SIG-M5 (cell line): ENCODE measurements at places on chromosomes 12 and 14.

DNA sequence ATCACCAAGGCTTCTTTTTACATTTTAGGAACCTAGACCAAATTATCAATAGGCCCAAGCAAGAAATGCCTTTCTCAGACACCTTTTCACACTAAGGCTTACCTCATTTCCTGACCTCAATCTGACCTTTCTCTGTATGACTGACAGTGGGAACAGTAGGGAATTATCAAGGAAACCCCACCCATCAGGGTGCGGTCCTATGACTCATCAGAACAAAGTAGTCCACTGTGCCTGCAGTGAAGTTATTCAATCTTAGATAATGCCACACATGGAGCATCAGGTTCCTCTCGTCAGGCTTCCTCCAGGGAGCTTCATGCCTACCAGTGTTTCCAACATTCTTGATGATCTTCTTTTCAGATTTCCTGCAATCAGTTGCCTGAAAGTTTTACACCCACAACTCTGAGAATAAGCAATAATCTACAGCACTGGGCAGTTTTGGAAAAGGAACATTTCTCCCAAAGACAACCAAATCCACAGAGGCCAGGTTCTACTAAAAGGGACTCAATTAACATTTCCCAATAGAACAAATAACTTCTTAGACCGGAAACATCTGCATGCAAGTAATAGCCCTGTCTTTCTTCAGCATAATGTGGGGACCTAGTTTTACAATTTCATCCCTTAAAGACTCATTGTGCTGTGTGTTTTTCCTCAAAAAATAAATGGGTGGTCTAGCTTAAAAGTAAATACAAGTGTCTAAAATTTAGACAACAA, 35.9 kb upstream of the TMTC2 start:
- DNase-seq, result no peak

DNA sequence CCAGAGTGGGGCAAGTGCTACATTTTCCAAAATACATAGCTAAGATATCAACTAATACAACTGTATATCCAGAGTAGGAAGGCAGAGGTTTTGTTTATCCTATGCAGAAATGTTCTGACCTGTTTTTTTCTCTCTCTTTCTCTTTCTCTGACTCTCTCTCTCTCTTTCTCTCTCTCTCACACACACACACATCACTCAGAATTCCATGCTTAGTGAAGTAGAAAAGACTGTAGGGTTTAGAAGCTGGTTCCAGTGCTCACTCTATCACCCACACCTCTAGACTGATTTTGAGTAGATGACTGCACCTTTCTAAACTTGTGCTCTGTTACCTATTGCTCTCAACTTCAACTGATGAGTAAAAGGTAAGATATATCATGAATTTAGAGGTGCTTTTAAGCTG, 356.7 kb downstream of the LRIG3 start:
- no peak for DNase-seq

DNA sequence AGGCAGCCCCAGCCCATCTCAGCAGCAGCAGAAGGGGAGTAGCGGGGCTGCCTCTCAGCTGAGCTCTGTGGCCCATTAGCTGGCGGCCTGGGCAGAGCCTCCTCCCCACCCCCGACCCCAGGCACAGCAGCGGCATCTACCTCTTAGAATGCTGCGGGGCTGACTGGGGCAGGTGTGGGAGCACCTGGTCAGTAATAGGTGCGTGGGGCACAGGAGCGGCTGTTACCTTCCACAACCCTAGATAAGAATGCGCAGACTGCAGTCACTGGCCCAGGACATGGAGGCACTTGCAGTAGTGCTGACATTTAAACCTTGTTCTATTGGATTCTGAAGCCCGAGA, 35.6 kb downstream of the SYNE3 start:
- no peak for DNase-seq

DNA sequence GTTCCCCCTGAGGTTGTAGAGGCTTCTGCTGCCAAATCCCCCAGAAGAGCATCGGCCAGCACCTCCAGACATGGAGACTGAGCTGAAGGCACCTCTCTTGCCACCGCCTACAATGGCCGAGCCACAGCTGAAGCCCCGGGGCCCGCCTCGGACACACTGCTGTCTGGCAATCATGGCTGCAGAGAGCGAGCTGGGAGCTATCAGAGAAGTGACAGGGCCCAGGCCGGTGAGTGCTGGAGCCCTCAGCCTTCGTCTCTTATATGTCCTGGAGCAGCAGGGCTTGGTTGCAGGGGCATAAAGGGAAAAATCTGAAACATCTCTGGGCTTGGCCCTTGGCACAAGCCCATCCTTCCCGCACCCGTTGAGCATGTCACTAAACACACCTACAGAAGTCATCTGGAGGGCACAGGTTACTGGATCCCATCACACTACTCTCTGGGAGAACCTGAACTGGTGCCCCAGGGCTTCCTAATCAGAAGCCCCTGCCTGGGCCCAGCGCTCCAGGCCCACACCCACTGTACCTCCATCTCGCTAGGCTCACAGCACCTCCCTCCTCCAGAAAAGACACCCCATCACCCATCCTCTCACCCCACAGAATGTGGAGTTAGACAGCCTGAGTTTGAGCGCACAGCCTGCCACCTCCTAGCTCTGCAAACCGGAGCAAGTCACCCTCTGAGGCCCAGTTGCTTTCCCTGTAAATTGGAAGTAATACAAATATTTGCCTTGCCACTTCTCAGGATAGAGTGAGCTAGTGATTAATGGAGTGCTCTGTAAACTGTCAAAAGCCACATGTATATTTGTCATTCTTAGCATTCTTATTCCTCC, at the start of gene KRT4:
KRT4 (minus strand) TSS at position 232 of the 825 bp plus-strand sequence; CDS start at position 174, 58 bp downstream.
- DNase-seq, result no peak

DNA sequence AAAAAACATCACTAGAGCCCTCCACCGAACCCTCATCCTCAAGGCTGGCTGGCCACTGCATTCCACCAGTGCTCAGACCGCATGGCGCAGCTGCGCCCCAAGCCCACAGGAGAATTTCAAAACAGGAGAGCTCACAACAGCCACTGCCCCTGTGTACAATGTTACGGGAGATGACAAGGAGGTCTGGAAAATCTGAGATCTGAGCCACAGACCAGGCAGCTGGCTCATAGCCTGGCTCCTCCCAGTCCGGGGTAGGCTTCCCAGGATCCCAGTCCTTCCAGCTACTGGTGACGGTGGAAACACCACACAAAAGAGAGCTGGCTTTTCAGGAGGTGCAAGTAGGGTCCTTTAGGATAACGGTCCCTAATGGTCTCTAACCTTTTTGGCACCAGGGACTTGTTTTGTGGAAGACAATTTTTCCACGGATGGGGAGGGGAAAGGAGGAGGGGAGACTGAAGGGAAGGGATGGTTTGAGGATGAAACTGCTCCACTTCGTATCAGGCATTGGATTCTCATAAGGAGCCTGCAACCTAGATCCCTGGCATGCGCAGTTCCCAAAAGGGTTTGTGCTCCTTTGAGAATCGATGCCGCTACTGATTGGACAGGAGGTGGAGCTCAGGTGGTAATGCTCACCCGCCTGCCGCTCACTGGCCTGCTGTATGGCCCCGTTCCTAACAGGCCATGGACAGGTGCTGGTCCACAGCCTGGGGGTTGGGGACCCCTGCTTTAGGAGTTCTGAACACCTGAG, 23.0 kb upstream of the NRDE2 start:
- no peak for DNase-seq

DNA sequence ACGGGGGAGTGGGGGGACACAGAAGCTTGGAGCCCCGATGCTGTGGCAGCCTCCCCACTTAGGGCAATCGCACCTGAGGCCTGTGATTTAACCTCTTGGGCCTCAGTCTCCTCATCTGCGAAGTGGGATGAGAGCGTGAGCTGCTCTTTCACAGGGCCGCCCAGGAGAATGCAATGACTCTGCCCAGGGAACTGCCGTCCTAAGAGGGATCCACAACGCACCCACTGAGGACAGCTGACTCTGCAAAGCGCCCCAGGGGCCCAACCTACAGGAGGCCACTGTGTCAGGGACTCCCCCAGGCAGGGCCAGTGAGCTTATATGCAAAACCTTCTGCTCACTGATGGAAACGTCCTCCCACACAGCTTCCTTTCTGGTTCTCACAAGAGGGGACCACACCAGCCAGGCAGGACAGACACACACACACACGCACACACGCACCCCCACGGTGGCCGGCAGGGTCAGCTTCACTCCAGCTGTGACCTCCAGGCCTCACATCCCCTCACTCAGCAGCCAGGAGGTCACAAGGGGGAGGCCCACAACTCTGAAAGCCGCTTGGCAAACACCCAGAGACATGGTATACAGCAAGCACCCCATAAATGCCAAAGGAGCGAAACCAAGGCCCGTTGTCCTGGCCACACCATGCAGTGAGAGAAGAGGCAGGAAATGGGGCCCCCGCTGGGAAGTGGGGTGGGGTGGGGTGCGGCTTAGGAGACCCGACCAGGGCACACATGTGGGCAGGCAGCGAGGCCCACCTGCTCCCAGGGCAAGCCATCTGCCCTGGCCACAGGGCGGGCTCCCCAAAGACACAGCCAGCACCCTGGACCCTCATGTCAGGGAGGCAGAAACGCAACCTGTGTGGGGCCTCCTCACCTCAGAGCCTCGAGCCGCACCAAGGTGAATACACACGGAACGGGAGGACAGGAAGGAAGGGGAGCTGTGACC, 73.3 kb downstream of the NCOR2 start:
- DNase-seq, result no peak

- DNase-seq, result no peak
These were observed 317.6 kb downstream of the CCDC91 start for GRCh38 chr12:28507867-28508266.

DNA sequence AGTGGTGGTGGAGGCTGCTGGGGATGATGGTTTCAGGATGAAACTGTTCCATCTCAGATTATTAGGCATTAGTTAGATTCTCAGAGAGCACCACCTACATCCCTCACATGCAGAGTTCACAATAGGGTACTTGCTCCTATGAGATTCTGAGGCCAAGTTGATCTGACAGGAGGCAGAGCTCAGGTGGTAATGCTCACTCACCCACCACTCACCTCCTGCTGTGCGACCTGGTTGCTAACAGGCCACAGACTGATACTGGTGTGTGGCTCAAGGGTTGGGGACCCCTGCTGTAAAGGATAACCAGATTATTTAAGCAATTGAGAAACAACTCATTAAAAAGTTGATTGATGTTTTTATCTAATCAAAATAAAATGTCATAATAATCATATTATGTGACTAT, 248.5 kb downstream of the RERGL start:
- DNase-seq, result no peak

GRCh38 chr12:106285982-106286381, 16.6 kb upstream of the TCP11L2 start:
- DNase-seq, result no peak

DNA sequence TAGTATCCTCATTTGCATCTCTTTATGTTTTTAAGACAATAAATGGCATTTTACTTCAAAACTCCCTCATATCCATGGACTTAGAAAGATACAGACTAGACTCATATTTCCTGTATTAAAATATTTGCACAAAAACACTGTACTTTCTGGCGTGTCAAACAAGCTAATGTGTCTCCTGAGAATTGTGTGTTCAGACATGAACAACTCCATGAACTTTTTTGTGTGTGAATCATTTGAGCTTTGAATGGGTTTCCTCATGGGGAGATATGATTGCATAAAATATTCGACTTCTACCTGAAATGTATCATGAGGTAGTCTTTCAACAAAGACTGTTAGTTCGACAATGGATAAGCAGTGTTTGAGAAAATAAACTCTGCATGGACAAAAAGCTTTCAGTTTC, 58.8 kb downstream of the TMEM30B start:
- no peak for DNase-seq

GRCh38 chr12:79678306-79678705, 12.5 kb downstream of the PAWR start:
- no peak for DNase-seq

DNA sequence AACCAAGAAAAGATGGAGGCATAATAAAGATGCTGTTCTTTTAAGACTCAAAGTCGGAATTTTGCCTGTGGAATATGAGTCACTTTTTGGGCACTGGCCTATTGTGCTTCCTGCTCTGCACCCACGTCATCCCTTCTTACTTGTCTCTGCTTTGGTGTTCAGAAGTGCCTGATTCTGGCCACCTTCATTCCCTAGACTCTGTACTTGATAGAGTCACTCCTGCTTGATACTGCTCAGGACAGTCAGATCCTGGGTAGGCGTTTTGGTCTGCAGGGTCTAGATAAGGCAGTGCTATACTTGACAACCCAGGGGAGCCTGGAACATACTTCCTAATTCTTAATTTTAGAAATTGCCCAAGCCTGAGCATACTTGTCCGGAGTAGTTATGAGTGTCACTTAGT, 1.9 kb downstream of the LRRK2 start:
- no peak for DNase-seq

DNA sequence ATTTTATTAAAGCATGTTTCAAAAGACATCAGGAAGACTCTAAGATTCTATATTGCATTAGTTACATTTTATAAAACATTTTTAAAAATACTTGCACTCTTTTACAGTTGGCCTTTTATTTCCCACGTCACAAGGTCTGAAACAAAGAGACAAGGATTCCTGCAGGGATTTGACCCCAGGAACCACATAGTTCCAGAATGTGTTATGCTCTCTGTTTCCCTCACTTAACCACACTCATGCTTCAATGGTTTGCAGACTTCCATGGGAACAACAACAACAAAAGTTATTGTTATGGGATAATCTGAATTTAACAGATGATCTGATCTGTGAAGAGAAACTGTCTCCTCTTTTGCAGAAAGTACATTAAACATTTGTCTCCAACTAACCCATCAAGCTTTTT, 104.3 kb upstream of the PPFIA2 start:
- DNase-seq, result no peak

DNA sequence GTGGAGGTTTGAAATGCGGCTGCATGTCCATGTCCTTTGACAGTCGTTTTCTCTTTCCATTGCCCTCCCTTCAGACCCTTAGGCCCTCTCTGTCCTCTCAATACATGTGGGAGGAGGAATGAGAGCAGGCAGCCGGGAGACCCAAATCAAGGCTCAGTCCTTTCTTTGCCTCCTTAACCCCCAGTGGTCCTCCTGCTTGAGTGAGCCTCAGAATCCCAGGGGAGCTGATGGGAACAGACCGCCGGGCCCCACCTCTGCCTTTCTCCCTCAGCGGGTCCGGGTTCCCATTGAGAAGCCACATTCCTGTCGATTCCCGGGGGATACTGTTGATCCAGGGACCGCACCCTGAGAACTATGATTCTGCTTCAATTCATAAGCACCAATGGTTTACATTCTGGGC, 77.9 kb upstream of the RFLNA start:
- no peak for DNase-seq

GRCh38 chr12:106753526-106753925, 21.0 kb upstream of the RIC8B start:
- DNase-seq, result peak; percentile 19

GRCh38 chr12:46763230-46763629, 62.6 kb downstream of the SLC38A4 start:
- no peak for DNase-seq

DNA sequence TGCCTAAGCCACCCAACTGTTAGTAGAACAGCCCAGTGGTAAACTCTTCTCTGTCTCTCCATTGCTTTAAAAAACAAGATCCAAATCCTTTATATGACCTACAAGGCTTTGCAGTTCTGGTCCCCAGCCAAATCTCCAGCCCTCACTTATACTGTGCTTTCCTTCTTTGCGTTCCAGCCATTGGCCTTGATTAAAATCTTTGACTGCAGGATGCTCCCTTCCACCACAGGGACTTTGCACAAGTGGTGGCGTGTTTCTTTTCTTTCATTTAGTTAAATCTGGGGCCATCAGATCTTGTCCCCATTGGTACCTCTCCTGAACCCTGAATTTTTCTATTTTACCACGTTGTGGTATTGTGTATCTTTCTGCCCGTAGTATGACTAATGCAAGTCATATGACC, 183.7 kb downstream of the VRK1 start:
- DNase-seq, result no peak

GRCh38 chr14:23636317-23637211, at the start of gene DHRS2:
DHRS2 (plus strand) TSS chr14:23636364; CDS start chr14:23638865, 2,501 bp downstream.
- no peak for DNase-seq

GRCh38 chr12:10052193-10052913, 21.9 kb downstream of the CLEC9A start:
- no peak for DNase-seq
